ENCODE measurements at places on chromosomes 2 and 18.

- H3K4me3 ChIP-seq = no peak overlapping the region
- H3K36me3 ChIP-seq = no peaks in the 10 kb centered on the region
- DNase-seq = no peak
- no peaks in the 10 kb centered on the region for H3K27me3 ChIP-seq
These were observed 1849.9 kb upstream of the CELF4 start for GRCh38 chr18:39415471-39415870.

GRCh38 chr2:213104092-213104902, 47.1 kb downstream of the IKZF2 start:
- no peaks in the 10 kb centered on the region for H3K27me3 ChIP-seq
- no peak overlapping the region for H3K4me3 ChIP-seq
- H3K27ac ChIP-seq = peak overlapping the region; percentile 82
- H3K4me1 ChIP-seq = peaks cover 14% of the 10 kb centered on the region

- H3K27ac ChIP-seq = no peak overlapping the region
- DNase-seq = no peak
- no peaks in the 10 kb centered on the region for H3K27me3 ChIP-seq
- no peak overlapping the region for H3K4me3 ChIP-seq
- no peaks in the 10 kb centered on the region for H3K36me3 ChIP-seq
These were observed 214.1 kb downstream of the TWIST2 start for GRCh38 chr2:239061824-239062570.

- H3K4me3 ChIP-seq = no peak overlapping the region
- H3K4me1 ChIP-seq = peaks cover 13% of the 10 kb centered on the region
- H3K27ac ChIP-seq = no peak overlapping the region
- H3K36me3 ChIP-seq = no peaks in the 10 kb centered on the region
These were observed 283.1 kb downstream of the SP3 start for GRCh38 chr2:173681881-173682650.

GRCh38 chr2:196278491-196278911, 107.1 kb upstream of the STK17B start:
- DNase-seq = no peak
- H3K27ac ChIP-seq = no peak overlapping the region
- no peaks in the 10 kb centered on the region for H3K27me3 ChIP-seq
- no peaks in the 10 kb centered on the region for H3K4me1 ChIP-seq

DNA sequence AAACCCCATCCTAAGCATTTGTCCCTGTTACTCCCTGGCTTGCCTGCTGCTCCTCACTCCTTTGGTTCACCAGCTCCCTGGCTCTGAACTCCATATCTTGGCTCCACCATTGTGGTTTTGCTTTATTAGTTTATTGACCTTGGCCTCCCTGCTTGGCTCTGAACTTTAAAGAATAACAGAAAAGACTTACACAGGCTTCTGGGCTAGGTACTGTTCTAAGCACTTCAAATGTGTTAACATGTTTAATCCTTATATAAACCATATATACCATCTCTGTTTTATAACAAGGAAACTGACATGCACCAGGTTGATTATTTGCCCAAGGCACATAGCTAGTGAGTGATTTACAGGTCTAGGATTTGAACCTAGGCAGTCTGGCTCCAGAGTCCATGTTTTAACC, 149.7 kb upstream of the CAPN13 start:
- DNase-seq = no peak
- no peak overlapping the region for H3K27ac ChIP-seq
- H3K4me1 ChIP-seq = peaks cover 9% of the 10 kb centered on the region
- no peaks in the 10 kb centered on the region for H3K36me3 ChIP-seq

GRCh38 chr2:149218497-149218896, 111.9 kb upstream of the LYPD6 start:
- H3K4me3 ChIP-seq = no peak overlapping the region
- no peaks in the 10 kb centered on the region for H3K27me3 ChIP-seq
- H3K4me1 ChIP-seq = peaks cover 13% of the 10 kb centered on the region
- no peak overlapping the region for H3K27ac ChIP-seq
- no peaks in the 10 kb centered on the region for H3K36me3 ChIP-seq
- DNase-seq = no peak

DNA sequence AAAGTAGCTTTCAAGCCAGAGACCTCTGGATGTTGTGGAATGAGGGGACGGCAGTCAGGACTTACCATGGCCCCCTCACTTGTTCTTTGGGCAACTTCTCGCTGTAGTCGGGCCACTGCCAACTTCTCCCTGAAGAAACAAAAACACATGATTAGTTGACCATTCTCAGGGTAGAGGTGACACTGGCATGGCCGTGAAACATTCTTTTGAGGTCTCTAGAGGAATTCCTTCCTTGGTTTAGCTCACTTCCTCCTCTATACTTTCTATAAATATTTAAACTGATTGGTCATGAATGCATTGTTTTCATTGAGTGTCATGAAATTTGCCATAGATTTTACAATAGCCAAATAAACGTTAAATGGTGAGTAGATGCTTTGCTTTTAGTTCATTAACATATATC, 354.6 kb downstream of the NCKAP5 start:
- no peaks in the 10 kb centered on the region for H3K36me3 ChIP-seq
- H3K4me3 ChIP-seq = no peak overlapping the region
- no peak overlapping the region for H3K27ac ChIP-seq

DNA sequence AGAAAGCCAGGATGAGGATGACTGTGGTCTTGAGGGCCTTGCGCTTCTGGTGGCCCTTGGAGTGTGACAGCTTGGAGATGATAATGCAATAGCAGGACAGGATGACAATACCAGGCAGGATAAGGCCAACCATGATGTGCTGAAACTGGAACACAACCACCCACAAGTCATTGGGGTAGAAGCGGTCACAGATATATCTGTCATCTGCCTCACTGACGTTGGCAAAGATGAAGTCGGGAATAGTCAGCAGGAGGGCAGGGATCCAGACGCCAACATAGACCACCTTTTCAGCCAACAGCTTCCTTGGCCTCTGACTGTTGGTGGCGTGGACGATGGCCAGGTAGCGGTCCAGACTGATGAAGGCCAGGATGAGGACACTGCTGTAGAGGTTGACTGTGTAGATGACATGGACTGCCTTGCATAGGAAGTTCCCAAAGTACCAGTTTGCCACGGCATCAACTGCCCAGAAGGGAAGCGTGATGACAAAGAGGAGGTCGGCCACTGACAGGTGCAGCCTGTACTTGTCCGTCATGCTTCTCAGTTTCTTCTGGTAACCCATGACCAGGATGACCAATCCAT, 2.7 kb downstream of the CXCR4 start:
- H3K27ac ChIP-seq = no peak overlapping the region
- DNase-seq = no peak
- peaks cover 34% of the 10 kb centered on the region for H3K4me1 ChIP-seq
- peaks cover 21% of the 10 kb centered on the region for H3K27me3 ChIP-seq
- no peaks in the 10 kb centered on the region for H3K36me3 ChIP-seq
- peak overlapping the region; percentile 70 for H3K4me3 ChIP-seq

GRCh38 chr18:64273724-64274123, 124.8 kb upstream of the LINC00305 start:
- H3K4me1 ChIP-seq = peaks cover 27% of the 10 kb centered on the region
- H3K27me3 ChIP-seq = no peaks in the 10 kb centered on the region
- H3K36me3 ChIP-seq = no peaks in the 10 kb centered on the region
- peak overlapping the region; percentile 67 for H3K27ac ChIP-seq

DNA sequence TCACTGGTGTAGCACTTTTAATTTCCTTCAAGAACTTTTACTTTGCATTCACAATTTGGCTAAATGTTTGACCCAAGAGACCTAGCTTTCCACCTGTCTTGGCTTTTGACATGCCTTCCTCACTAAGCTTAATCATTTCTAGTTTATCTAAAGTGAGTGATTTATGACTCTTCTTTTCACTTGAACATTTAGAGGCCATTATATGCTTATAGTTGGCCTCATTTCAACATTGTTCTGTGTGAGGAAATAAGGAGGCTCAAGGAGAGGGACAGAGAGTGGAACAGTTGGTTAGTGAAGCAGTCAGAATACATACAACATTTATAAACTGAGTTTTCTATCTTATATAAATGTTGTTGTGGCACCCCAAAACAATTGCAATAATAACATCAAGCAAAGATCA, 489.3 kb upstream of the CDH2 start:
- H3K4me1 ChIP-seq = no peaks in the 10 kb centered on the region
- DNase-seq = no peak
- H3K27ac ChIP-seq = no peak overlapping the region

DNA sequence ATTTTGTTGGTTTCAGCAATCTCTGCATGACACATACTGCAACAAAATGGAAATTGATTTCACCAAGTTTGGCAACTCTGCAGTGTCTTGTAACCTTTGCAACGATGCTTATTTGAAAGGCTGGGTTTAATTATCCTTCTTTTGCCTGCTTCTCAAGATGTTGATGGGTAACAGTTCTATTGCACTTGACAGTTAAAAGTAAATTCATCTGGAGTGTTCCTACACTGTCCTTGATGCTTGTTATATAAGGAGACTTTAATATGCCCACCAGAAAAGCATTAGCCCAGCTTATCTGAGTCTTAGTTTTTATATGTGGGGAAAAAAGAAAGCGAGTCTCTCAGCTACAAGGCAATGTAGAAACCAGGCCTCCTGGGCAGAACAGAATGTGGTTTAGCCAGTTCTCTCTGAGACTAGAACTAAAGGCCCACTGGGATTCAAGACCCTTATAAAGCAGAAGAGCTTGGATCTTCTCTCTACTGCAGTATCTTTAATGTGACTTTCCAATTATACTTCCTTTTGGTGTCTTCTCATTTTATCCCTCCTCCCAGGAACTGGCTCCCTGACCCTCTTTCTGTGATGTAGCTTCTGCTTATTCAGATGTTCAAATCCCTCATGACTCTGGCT, 106.8 kb upstream of the LYPD6 start:
- no peak overlapping the region for H3K27ac ChIP-seq
- no peaks in the 10 kb centered on the region for H3K27me3 ChIP-seq
- H3K4me3 ChIP-seq = no peak overlapping the region

DNA sequence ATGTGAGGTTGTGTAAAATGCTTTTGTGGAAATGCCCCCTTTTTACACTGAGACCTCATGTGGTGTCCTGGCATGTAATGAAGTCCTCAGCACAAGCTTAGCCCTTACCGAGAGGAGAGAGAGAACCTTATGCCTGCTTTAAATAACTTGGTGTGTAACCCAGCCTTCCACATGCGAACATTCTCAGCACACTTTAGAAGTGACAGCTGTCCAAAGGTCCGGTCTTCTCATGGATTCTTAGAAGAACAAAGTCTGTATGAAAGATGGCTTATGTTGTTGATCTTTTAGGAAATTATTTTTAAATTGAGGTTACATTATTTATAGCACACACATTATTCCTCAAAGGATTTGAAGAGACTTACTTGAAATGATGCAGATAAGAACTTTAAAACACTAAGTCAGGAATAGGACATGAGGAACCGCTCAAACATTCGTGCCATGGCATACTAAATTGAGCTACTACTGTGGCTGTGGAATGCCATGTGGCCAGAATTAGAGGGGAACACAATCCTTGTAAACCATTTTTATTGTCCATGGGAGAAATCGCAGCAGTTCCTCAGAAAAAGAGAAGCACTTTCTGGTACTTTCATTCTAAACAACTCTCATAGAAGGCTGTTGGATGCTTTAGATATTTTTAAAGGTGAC, 79.6 kb downstream of the WDSUB1 start:
- H3K4me3 ChIP-seq = no peak overlapping the region
- no peak overlapping the region for H3K27ac ChIP-seq
- H3K4me1 ChIP-seq = peaks cover 30% of the 10 kb centered on the region
- DNase-seq = no peak
- no peaks in the 10 kb centered on the region for H3K36me3 ChIP-seq

- H3K36me3 ChIP-seq = no peaks in the 10 kb centered on the region
- no peaks in the 10 kb centered on the region for H3K27me3 ChIP-seq
- peaks cover under 1% of the 10 kb centered on the region for H3K4me1 ChIP-seq
- no peak overlapping the region for H3K4me3 ChIP-seq
- H3K27ac ChIP-seq = no peak overlapping the region
These were observed 25.9 kb downstream of the GCG start for GRCh38 chr2:162126111-162126519.

- H3K27ac ChIP-seq = no peak overlapping the region
- H3K27me3 ChIP-seq = no peaks in the 10 kb centered on the region
- no peak for DNase-seq
- no peaks in the 10 kb centered on the region for H3K36me3 ChIP-seq
These were observed 184.7 kb downstream of the SATB2 start for GRCh38 chr2:199273042-199273511.
